CD4-positive, alpha-beta T cell treated with Interleukin-21 for 1 hour (primary cell): ENCODE measurements at places on chromosomes 7 and 10.

DNA sequence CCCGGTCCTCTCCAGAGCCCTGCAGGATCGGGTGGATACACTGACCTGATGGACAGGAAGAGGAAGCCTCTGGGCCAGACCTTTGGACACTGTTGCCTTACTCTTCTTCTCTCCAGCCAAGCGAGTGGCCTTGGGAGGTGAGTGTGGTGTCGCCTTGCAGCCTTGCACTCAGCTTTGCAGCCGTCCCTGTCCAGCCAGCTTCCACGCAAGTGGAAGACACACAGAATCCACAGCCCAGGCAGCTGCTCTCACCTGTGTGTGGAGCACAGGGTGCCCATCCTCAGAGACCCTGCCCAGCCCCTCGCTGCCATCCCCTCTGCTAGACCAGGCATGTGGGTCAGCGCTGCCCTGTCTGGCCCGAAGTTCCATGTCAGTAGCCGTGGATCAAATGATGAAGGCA, 239.1 kb downstream of the EBF3 start:
- no peak for DNase-seq

DNA sequence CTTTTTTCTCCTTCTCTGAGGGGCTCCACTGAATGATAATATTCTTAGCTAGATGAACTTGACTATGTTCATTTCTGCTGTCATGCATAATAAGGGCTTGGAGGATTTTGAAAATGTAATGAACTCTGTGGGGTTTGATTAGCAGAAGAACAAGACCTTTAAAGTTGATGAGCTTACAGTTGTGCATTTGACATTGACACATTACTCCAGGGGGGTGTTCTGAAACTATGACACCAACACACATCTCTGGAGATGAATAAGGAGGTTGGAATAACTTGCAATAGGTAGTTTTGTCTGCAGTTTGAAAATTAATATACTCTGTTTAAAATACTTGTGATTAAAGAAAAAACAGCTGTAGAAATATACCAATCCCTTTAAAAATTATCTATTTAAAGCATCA, 80.3 kb downstream of the ANK3 start:
- DNase-seq: no peak

DNA sequence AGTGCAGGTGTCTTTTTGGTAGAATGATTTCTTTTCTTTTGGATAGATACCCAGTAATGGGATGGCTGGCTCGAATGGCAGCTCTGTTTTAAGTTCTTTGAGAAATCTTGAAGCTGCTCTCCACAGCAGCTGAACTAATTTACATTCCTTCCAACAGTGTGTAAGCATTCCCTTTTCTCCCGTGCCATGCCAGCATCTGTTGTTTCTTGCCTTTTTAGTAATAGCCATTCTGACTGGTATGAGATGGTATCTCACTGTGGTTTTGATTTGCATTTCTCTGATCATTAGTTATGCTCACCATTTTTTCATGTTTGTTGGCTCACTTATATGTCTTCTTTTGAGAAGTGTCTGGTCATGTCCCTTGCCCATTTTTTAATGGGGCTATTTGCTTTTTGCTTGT, 486.3 kb downstream of the GALNT17 start:
- DNase-seq: no peak

- DNase-seq: no peak
Observed at GRCh38 chr10:103232131-103232673, 13.5 kb upstream of the RPEL1 start.

- no peak for DNase-seq
Observed at GRCh38 chr7:24115661-24116060, 168.3 kb upstream of the NPY start.
